Activated CD4-positive, CD25-positive, alpha-beta regulatory T cell treated with anti-CD3 and anti-CD28 coated beads, Interleukin-2, amount 50 U/mL, for 16 hours (primary cell): ENCODE measurements at places on chromosomes 5 and 9.

- no peak for DNase-seq
Measured at GRCh38 chr9:18692962-18693361, 219.0 kb downstream of the ADAMTSL1 start.

DNA sequence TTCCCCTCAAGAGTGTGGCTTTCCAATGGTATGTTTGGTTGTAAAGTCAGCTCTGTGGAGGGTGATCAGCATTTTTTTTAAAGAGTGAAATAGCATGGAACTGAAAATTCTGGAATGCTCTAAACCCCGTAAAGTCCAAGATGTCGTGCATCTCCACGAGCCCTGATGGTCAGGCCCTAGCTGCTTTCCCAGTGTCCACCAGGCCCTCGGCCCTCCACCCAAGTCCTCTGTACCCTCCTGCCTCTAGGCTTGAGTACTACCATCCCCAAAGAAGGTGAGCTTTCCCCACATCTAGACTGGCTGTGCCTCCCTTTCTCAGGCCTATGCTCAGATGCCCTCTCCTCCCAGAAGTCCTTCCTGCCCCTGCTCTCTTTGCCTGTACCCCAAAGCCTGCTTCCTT lies 280.3 kb downstream of the GADD45G start:
- DNase-seq = no peak

DNA sequence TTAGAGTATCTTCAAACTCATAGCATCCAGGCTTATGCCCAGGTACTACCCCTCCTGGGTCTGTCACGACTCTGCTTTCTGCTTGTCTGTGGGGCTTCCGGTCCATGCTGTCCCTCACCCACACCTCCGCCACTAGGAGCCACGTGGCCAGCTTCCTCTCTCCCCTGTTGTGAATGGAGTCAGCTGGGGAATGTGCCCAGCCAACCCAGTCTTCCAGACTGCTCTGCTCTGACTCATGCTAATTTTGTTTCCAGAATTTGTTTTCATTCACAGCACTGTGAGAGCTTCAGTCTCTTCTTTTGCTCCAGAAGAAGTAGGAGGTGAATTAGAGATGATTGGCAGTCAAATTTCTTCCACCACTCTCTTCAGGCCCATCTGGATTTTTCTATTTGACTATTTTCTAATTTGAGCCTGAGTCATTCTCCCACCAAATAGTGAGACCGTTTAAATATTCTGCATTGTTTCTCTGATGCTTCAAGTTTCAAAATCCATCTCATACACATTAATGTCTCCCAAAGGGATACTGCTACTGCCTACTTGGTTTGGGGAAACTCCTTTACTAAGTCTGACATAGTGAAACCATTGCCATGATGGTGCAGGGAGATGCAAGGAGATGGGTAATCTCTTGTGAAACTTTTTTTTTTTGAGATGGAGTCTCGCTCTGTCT lies 424.1 kb upstream of the KIF2A start:
- DNase-seq = no peak

DNA sequence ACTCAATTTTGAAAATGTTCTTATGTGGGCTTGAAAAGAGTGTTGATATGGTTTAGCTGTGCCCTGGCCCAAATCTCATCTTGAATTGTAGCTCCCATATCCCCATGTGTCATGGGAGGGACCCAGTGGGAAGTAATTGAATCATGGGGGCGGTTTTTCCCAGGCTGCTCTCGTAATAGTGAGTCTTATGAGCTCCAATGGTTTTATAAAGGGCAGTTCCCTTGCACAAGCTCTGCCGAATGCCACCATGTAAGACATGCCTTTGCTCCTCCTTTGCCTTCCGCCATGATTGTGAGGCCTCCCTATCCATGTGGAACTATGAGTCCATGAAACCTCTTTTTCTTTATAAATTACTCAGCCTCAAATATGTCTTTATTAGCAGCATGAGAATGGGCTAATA lies 71.0 kb downstream of the USP20 start:
- no peak for DNase-seq

GRCh38 chr9:75683591-75683990 lies 206.9 kb upstream of the PCSK5 start:
- no peak for DNase-seq

- DNase-seq = no peak
Measured at GRCh38 chr9:93243112-93243511, 59.2 kb downstream of the WNK2 start.

DNA sequence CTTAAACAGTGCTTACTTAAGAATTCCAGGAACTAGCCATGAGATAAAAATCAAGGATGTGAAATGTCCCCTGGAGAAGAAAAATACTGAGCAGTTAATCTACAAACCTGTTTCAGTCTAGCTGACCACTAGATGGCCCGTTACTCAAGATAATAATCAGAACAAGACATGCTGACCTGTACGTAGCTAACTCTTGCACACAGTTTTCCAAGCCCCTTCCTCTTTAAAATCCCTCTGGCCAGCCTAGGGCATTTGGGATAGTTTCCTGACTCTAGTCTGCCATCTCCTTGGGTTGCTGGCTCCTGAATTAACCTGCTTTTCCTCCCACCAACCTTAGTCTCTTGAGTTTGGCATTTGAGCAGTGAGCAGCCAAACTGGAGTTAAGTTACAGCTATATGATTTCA lies 59.2 kb upstream of the TRAF1 start:
- no peak for DNase-seq

- DNase-seq = no peak
Measured at GRCh38 chr5:14864181-14864812, 7.3 kb downstream of the ANKH start.

- no peak for DNase-seq
Measured at GRCh38 chr5:148856009-148856367, 29.6 kb downstream of the ADRB2 start.
